Posterior cingulate gyrus (tissue), 11 donors: ENCODE measurements at places on chromosomes 13 and 19.

DNA sequence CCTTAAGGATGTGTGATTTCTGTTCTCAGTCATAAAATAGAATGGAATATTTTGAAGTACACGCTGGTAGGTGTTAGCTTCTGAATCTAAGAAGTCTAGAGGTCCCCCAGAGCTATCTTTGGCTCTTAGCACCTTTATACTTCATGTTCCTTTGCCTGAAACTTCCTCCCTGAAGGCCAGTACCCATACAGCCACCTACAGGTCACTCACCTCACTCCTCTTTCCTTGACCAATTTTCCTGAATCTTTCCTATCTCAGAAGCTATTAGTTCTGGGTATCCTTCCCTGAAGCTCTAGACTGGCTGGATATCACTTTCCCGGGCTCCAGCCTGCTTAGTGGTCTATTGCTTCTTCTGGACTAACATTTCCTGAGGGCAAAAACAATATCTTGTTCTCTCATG is 93.4 kb upstream of the EDNRB start:
- DNase-seq, result no peak

DNA sequence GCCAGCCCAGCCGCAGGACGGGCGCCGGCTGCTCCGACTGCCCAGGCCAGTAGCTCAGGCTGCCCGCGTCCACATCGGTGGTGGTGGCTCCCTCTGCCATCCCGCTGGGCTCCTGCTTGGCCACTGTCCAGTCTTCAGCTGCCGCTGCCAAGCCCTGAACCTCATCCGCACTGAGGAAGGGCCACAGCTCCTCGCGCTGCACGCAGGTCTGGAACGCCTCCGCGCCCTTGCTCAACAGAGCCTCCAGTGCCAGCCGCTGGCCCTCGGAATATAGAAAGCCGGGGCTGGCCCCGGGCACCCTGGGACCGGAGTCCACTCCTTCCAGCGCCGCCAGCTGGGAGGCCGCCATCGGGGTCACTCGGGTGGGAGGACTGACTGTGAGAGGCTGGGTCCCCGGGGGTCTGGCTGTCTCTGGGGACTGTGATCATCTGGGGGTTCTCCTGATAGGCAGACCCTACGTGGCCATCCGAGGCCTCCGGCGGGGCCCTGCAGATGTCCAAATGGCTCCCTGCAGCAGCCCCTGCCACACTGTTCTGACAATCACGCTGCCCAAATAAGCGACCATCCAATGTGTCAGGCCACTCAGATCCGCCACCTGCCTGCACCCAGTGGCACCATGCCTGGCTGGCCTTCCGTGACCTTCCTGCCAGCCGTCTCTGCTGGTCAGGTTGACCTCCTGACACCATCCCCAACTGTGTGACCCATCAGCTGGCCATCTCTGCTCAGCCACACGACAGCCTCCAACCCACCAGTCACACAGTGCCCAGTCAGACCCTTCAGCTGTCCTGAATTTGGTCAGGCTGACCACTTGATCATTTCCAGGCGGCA is 1.6 kb downstream of the FAM83E start:
- peak; percentile 51 for DNase-seq

- no peak for DNase-seq
Observed at GRCh38 chr19:10550336-10550735, 6.6 kb downstream of the ATG4D start.

- peak; percentile 24 for DNase-seq
Observed at GRCh38 chr19:8569066-8569771, 8.0 kb downstream of the MYO1F start.

DNA sequence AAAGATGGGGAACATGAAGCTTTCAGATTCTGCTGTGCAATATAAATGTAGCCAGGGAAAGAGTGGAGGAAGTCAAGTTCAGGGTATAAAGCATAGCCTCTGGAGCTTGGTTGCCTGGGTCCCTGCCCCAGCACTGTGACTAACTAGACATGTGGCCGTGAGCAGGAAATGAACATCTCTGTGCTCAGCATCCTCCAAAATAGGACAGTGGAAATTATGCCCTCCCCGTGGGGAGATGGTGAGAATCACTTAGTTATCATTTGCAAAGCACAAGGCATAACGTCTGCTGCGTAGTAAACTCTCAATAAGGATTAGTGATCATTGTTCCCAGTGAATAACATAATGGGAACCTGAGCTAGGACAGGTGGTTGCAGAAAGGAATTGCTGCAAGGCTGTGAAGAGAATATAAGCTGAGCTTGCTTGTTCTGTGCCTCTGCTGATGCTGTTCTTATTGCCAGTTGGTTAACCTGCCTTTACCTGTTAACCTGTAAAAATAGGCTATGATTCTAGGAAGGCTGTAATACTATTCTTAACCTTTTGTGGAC is 441.0 kb downstream of the COG6 start:
- DNase-seq, result no peak

- DNase-seq, result no peak
Observed at GRCh38 chr19:7676376-7676775, 514 bp upstream of the MCEMP1 start.

- DNase-seq, result no peak
Observed at GRCh38 chr19:17259118-17259780, 5.3 kb downstream of the USHBP1 start.

DNA sequence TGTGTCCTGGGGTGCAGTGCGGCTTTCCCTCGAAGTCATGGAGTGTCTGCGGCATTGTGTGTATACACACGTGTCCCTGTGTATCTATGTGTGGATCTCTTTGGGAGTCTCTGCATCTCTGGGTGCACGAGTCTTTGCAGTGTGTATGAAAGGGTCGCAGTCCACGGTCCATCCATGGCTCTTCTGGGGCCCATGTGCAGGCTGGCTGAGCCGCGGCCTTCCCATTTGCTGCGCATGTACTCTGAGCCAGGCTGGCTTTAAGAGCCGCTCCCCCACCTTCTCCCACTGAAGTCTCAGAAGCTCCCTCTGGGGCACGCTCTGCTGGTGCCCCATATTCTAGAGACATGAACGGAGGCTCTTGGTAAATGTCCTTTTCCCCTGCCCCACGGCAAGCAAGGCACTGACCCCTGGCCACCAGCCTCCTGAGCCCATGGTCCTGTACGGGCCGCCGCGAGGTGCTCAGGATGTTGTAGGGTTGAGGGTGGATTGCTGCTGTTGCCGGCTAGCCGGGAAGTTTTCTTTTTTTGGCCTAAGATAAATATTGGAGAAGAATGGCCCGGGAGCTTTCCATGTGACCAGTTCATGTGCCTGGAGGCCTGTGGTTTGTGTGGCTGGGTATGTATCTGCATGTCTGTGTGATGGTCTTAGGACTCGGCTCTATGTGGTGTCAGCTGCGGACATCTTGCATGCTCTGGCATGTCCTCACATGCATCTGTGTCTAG is 31.9 kb downstream of the PAK4 start:
- no peak for DNase-seq

GRCh38 chr13:111640006-111640405 is 319.6 kb downstream of the TEX29 start:
- DNase-seq, result peak; percentile 97

DNA sequence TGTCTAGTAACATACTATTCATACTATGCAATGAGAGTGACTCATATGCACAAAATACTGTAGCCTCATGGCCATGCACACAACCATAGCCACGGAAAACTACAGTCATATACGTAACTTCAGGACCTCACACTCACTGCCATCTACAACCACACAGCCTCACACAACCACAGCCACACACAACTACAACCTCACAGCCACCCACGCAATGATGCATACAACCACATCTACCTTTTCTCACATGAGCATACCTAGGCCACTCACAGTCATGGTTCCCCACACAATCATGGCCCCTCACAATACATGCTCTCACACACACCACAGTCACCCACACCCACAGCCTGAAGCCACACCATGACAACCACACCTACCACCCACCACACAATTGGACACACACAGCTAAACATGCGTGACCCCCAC is 8.7 kb upstream of the TNFSF14 start:
- DNase-seq, result no peak

- DNase-seq, result no peak
Observed at GRCh38 chr19:41356984-41357739, 3.4 kb upstream of the TGFB1 start.

- no peak for DNase-seq
Observed at GRCh38 chr13:106507560-106508274, 27.7 kb downstream of the EFNB2 start.

DNA sequence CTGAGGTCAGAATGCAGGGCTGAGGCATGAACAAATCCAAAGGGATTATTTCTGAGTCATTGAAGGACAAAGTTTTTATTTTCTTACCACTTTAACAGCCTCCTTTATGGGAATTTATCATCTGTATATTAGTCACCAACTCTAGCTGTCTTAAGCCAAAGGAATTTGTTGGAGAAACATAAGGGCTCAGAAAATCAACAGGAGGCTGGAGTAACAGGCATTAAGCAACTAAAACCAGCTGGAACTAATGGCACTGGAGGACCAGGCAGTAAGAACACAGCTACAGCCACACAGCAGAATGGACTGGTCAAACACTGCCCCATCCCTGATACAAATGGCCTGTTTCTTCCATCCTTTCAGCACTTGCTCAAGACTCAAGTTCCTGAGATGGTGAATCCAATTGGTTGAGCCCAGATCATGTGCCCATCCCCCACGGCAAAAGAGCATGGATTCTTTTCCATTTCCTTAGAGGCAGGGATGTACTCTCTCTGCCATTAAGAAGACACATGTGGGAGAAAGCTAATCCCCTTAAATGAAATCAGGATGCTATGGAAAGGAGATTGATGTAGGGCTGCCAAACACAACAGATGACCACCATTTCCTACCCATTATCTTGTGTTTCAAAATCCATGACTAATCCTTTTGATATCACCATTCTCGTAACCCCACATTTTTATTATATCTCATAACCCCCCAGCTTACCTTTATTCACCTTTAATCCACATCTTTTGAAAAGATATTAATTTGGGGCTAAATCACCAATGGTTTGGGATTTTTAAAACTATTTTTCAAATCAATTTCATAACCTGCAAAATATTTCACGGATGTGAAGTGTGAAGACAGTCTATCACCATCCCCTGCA is 157.0 kb upstream of the FNDC3A start:
- no peak for DNase-seq

DNA sequence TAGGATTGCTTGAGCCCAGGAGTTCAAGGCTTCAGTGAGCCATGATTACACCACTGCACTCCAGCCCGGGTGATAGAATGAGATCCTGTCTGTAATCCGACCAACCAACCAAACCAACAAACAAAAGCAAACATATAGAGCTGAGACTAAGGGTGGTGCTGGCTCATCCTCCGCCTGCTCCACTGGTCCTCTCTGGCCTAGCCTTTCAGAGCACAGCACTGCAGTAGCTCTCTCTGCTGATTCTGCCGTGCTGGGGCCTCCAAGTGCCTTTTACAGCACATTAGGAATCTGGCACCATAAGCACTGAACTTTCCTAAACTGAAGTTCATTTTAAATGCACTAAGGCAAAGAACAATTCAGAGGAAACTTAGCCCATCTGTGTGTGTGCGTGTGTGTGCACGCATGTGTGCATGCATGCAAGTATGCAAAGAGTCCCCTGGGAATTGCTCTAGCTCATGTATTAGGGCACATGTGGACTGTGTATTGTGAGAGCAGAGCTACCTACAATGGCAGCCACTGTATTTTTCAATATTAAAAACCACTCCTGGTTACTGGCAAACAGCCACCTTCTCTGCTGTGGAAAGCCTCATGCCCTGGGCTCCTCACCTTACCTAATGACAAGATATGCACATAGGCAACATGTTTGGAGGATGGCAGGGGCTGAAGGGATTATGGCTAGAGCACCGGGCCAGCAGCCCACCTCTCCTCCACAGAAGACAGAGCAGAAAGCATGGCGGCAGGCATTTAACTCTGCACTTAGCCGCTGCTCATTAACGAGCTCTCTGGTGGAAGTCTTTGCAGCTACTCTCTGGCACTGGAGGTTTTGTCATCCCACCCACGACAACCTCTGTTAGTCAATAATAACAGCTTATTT is 223.1 kb upstream of the TSHZ3 start:
- no peak for DNase-seq

DNA sequence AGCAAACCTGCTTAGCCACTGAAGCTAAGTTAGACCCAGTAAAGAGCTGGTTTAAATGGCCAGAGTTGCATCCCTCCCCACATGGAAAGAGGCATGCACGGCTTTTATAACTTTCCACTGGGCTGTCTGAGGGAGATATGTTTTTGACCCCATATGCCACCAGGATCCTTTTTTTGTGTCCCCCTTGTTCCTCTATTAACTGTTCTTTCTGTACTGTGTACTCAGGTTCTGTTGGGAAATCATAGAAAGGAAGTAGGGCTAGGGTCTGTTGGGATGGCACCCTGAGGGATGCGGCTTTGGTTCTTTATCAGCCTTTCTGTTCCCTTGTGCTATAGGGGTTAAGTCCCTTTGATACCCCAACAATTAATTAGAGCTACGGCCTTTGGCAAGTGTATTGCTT is 12.2 kb upstream of the TM9SF2 start:
- no peak for DNase-seq

GRCh38 chr19:29521291-29522075 is 4.3 kb upstream of the VSTM2B start:
- no peak for DNase-seq

DNA sequence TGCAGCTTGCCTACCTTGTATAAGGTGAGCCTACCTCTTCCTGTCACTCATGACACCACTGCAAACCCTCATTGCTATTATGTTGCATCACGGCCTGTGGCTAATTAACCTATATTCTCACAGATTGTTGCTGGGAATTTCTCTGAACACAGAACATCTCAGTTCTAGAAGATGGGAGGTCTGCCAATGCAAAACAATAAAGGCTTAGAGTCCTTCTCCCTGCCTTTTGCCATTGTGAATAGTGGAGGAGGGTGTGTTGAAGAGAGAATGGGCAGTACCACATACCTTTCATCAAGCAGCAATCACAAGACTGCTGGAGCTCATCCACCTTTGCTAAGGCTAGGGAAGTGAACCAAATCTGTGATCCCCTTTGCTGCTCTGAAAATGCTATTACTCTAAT is 34.4 kb downstream of the WDFY2 start:
- DNase-seq, result peak; percentile 38

DNA sequence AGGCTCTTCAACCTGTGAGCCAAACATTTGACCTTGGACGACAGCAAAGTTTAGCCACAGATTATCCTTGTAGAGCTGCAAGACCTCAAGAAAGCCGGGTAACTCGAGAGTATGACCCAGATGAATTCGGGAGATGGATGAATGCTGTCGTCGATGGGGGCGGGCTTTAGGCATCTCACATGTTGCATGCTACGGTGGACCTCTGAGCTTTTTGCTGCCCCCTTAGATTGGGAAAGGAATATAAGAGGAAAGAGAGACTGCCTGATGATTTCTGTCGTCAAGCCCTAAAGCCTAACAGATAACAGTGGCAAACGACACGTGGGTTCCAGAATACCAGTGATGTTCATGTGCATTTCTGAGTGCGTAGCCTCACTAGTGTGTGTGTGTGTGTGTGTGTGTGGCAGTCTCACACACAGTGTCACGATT is 730 bp upstream of the ABCC4 start:
- no peak for DNase-seq
